ENCODE measurements at places on chromosomes 2 and 18.

GRCh38 chr18:21534327-21534726 is 66.2 kb downstream of the ESCO1 start:
- DNase-seq = no peak

- DNase-seq = no peak
Observed at GRCh38 chr2:120347396-120348060, 1.6 kb downstream of the INHBB start.

- no peak for DNase-seq
Observed at GRCh38 chr2:242027676-242028450, 158.3 kb downstream of the RTP5 start.

DNA sequence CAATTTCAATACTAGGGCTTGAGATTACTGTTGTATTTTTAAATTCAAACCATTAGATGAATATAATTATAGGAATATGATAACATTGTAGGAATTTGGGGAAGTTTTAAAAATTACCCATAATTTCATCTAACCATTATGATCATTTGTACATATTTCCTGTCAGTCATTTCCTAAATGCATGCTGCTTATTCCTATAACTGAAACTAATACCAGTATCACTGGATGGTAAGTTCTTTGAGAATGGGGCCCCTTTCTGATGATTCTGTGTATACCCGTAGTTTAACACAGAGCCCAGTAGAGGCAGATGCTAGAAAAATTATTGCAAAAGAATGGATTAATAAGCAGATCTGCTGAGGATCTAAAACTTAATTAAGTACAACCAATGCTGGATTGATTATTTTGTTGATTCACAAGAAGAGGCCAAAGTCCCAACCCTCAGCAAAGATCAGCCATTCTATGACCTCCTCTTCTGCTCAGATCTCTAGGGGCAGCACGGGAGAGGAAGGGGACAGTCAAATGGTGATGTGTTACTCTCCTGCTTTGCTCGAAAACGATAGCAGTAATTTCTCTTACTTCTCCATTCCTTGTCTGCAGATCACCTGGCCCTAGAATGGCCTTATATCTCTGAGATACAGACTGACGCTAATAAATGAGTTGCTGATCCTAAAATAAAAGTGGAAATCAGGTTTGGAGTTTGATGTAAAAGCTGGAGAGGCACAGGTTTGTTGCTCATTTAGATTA is 69.5 kb upstream of the PELI1 start:
- DNase-seq = no peak

DNA sequence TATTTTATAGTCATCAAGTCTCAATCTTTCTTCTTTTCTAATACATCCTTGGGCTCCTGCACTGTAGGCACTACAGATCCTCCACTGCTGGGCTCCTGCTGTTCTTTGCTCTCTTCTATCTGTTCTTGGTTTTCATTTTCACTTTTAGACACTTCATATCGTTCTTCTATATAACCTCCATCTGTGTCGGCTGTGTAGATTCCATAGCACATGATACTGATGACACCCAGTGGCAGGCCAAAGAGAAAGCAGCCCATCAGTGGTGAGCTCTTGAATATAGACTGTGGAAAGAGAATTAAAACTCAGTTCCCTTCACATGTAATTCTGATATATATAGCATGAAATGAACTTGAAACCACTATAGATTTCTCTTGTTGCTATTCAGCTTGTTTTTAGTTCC is 38.0 kb downstream of the TMX3 start:
- DNase-seq = no peak

DNA sequence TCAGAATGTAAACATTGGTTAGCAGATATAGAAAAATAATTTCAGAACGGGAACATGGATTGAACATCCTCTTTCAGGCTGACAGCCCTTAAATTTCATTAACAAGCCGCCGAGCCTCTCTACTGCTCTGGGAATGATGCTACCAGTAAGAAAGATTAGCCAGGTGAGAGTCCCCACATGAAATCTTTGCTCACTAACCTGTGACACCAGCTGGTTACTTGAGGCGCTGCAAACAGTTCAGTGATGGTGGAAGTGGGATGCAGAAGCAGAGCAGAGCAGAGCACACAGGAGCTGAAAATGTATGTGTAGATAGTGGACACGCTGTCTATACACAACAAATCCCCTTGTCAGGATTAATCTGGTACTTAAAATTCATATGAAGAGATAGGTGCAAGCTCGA is 721.1 kb downstream of the DPP10 start:
- DNase-seq = no peak

DNA sequence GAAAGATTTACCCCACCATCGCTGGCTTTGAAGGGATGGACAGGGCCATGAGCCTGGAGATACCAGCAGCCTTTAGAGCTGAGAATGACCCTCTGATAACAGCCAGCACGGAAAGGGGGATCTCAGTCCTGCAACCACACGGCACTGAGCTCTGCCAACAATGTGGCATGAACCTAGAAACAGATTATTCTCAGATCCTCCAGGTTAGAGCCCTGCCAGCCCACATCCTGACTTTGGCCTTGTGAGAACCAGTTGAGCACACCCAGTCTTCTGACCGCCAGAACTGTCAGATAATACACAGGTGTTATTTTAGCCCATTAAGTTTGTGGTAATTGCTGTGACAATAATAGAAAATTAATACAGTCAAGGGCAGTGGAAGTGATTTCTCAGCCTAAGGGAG is 9.4 kb upstream of the GNLY start:
- DNase-seq = no peak

DNA sequence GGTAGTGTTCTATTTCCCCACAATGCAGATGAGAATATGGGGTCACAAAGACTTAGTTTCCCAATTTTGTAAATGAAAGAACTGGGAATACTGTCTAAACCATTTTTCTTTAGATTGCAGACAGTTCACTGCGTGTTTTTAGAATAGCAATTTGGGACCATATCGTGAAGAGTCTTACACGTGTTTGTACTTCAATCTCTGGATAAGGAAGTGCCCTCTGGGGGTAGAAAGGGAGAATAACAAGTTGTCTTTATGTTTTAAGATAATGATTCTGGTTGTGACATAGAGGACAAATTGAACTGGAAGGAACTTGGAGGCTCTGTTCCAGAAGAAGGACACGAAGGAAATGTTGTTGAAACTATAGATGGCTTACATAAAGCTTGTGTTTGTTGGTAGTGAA is 457.7 kb downstream of the CBLN2 start:
- no peak for DNase-seq

DNA sequence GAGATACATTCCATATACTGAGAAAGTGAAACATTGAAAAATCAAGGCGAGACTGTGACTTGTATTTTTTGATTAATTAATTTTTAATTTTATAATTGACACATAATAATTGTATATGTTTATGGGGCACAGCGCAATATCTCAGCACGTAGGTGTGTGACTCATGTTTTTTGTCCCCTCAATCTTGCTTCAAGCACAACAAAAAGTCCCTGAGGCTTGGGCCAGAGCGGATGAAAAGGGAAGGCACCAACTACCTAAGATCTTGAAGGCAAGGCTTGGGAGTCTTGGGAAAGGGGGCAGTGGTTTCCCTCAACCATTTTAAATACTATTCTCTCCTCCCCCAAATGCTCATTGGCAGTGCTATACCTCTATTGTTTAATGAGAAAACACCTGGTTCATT is 9.9 kb downstream of the SGPP2 start:
- DNase-seq = no peak

- DNase-seq = no peak
Observed at GRCh38 chr2:72834596-72834995, 8.8 kb upstream of the EXOC6B start.

DNA sequence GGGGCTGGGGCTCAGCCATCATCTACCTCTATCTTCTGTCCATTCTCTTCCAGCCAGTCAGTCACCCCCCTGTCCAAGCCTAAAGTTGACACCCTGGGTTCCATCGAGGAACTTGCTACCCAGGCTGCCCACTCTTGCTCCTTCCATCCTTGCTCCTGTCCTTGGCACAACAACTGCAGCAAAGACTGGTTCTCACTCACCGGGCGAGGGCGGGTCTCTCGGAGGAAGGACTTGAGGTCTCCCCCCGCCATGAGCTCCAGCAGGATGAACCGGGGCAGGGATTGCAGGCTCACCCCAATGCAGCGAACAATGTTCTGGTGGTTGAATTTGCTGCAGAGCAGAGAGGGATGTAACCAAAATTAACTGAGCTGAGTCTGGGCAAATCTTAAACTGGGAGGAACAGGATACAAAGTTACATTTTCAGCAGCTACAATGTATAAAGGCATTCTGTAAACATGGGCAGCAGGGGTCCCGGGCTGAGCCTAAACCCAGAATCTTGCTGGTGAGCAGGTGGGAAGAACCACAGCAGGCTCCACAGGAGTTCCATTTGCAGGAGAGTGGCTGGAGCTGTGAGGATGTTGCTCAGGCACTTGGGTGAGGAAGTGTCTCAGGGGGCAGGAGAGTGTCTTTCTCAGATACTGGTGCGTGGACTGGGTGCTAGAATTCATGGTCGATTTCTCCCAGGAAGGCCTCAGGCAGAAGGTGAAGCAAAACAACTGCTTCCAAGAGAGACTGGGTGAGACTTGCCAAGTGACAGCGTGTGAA is 105.5 kb downstream of the CLIP4 start:
- DNase-seq = no peak

DNA sequence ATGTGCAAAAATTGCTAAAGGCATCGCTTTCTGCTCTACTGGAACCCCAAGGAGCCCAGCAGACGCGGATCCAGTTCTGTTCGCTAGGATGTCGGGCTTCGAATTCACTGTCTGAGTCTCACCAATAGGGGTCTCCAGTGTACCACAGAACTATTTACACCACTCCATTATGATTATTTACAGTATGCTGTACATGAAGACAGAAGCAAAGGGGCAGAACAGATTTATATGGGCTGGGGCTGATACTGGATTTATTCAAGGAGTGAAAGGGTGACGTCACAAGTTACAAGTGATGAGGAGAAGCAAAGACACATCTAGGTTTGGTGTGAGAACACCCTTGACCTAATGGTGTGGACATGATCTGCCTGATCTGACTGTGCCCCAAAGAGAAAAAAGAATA is 185.3 kb upstream of the ATP5MC3 start:
- DNase-seq = no peak

DNA sequence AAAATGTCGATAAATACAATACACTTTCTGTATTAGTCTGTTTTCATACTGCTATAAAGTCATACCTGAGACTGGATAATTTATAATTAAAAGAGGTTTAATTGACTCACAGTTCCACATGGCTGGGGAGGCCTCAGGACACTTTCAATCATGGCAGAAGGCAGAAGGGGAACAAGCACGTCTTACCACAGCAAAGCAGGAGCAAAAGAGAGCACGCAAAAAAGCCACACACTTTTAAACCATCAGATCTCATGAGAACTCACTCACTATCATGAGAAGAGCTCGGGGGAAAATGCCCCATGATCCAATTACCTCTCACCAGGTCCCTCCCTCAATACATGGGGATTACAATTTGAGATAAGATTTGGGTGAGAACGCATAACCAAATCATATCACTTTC is 256.7 kb downstream of the ANAPC1 start:
- DNase-seq = no peak

GRCh38 chr18:2979129-2979528 is 33.8 kb downstream of the LPIN2 start:
- no peak for DNase-seq

DNA sequence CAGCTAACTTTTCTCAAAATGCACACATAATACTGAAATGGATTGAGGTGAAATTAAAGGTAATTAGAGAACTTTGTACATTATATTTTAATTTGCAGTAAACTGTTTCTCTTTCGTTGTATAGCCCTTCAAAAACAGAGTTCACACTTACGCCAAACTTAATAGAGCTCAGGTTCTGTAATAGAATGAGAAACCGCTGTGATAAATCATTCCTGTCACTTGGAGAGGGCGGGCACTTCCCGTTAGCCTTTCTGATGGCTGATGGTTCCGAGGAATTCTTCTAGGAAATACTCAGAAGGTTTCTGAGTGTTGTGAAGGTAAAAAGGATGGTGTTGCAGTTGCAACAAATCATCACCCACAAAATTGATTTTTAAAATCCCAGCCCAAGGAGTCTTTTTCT is 155.8 kb upstream of the ALKAL2 start:
- no peak for DNase-seq

GRCh38 chr2:96145848-96146152 is 560 bp upstream of the DUSP2 start:
- DNase-seq = no peak

DNA sequence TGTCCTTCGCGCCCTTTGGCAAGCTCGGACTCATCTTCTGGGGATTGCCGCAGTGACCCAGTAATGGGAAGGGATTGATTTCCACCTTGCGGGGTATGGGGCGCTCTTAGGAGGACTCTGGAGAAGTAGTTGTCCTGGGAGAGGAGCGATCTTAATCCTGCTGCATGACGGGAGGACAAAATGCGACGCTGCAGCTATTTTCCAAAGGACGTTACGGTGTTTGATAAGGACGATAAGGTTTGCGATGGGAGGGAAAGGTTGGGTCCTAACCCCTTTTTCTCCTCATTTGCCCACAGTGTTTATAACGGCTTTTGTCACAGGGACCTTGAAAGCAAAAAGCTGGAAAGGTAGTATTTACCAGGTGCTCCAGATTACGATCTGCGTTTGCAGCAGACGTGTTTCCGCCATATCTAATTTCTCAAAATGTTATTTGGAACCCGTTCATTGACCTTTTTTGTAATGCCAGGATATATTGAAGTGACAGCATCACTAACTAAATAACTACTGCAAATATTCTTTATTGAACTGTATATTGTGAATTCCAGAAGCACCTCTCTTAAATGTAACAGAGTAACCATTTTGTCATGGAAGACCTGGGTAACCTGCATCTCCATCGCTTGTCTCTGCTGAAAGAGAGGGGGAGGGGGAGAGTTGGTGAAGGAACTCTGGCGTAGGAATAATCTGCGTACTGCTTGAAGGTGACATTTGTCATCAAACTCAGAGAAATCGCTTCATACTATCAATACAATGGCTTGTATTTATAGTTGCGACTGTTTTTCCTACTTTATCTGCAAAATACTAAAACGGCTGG is 590 bp downstream of the MDH1 start:
- no peak for DNase-seq

DNA sequence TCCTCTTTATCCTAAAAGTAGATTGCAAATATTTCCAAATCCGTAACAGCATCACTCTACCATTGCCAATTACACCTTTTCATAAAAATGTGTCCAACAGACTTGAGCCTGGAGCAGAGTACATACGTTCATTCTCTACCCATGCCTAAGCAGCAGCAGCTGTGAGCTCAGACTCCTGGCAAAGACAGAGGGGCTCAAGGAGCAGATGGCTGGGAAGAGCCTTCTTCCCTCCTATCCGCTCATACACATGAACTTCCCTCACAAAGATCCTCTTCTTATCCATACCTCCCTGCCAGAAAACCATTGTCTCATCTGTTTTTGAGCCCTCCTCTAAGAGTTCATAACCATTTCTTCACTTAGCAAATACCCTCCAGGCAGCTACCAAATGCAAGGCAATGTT is 164.3 kb upstream of the ARL4C start:
- no peak for DNase-seq

DNA sequence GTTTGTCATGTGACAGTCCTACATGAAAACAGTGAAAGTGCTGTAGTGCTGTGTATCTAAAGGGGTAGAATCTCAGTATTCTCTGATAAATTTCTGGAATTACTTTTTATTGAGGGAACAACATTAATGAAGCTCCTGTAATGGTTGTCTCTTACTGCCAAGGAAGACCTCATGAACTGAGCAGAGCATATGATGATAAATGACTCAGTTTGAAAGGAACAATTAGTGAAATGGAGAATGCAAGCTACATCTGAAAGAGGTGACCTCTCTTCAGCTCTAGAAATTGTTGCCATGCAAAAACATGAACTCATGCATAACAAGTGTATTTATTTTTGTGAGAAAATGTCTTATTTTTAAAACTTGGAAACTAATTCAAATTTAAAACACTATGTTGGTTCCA is 93.6 kb downstream of the SCN9A start:
- DNase-seq = no peak
